ENCODE measurements at places on chromosomes 12 and 14.

- no peak for DNase-seq
Measured at GRCh38 chr14:89504602-89505313, 87.7 kb upstream of the FOXN3 start.

- peak; percentile 20 for DNase-seq
Measured at GRCh38 chr12:80627782-80628181, 79.7 kb upstream of the MYF6 start.

- no peak for DNase-seq
Measured at GRCh38 chr14:89251061-89251460, 166.0 kb downstream of the FOXN3 start.

- DNase-seq: no peak
Measured at GRCh38 chr12:53657041-53657440, 18.8 kb downstream of the ATP5MC2 start.

- DNase-seq: no peak
Measured at GRCh38 chr12:53097564-53098353, at the start of gene IGFBP6. TSS of gene IGFBP6 (plus strand) at chr12:53097667. CDS start at chr12:53097718, 51 bp downstream.

DNA sequence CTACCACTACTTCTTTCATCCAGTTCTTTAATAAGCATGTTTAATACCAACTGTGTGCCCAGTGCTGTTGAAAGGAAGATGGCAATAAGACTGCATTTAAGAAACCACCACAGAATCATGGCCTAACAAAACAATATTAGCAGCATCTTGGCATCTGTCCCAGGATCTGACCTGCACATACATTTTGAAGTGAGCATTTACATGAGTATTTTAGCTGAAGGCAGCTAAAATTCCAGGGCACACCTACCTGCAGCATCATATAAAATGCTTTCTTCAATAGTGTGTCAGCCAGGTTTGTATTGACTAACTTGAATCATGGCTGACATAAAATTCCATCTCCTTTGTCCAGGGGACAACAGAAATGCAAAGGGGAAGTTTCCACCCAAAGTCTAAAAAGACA, 65.0 kb upstream of the ARHGAP5 start:
- no peak for DNase-seq

DNA sequence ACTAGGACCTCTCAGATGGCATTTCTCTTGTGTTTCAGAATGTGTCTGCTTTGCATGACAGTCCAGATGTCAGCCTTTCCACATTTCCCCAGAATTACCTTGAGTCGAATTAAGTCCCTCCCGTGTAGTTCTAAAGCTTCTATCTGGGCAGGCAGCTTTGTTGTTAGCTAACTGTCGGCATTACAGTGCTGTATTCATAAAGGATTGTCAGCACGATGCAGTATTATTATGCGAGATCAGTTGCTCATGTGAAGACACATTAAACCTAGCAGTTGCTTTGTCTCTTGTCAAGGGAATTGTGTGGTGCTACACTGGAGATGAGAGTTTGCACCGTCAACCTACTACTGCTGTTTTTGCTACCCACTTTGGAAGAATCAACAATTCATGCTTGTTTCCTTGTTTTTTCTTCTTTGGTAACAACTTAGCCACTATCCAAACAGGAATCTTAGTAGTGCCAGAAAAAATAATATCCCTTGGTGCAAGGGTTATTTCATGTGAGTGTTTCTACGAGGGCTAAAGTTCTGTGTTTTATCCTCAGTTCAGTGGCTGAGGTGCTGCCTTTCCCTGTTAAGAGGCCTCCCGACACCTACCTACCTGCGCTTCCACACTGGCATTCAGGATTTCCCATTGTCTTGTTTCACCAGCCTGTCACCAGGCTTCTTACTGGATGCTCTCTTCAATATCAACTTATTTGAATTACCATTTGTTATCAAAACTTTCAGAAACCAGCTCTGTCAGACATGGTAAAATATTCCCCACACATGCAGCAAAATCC, 297.9 kb upstream of the G2E3 start:
- DNase-seq: no peak

- DNase-seq: no peak
Measured at GRCh38 chr12:124808272-124808671, 55.4 kb downstream of the SCARB1 start.

DNA sequence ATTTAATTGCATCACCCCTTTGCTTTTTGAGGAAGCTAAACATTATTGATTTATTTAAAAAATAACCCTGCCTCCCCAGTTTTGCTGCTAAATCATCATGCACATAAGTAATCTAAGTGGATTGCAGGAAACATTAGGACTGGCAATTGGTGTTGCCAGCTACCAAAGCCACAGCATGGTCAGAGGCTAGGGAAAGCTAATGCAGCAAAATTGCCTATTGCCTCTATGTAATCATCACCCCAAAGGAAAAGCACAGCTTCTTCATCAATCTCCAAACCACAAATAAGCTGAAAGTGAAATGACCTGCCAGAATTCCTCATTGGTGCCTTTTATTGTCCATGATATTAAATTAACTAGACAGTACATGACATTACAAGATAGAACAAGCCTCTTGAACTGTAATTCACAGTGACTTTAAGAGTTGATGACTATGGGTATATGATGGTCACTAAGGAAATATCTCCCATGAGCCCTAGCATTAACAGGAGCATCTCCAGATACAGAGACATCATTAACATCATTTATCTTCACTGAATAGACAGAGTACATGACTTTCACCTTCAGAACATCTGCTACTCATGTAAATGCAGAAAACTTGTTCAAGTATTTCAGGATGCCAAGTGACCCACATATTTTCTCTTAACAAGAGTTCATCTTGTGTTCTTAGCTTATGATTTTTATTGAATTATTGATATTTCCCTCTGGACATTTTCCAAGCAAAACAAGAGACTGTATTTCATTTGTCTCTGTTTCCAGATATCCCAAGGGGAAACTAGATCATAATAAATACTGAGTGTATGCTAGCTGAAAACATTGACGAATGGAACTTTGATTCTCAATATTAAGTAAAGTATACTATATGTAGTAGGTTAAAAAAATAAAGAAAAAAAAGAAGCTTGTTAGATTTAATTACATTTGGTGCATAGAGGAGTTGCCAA, 29.4 kb downstream of the PTPRR start:
- DNase-seq: no peak

- DNase-seq: no peak
Measured at GRCh38 chr12:55727643-55728185, 1.1 kb downstream of the CD63 start.

DNA sequence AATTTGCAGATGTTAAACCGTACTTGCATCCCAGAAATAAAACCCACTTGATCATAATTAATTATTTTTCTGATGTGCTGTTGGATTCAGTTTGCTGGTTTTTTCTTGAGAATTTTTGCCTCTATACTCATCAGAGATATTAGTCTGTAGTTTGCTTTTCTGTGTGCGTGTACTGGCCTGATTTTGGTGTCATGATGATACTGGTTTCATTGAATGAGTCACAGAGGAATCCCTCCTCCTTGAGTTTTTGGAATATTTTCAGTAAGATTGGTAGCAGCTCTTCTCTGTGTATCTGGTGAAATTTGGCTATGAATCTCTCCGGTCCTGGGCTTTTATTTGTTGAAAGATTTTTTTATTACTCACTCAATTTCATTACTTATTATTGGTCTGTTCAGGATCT, 100.4 kb upstream of the PMCH start:
- no peak for DNase-seq

- DNase-seq: no peak
Measured at GRCh38 chr14:100342195-100342594, 19.1 kb downstream of the SLC25A47 start.

- no peak for DNase-seq
Measured at GRCh38 chr12:82055391-82055790, 296.2 kb upstream of the PPFIA2 start.

DNA sequence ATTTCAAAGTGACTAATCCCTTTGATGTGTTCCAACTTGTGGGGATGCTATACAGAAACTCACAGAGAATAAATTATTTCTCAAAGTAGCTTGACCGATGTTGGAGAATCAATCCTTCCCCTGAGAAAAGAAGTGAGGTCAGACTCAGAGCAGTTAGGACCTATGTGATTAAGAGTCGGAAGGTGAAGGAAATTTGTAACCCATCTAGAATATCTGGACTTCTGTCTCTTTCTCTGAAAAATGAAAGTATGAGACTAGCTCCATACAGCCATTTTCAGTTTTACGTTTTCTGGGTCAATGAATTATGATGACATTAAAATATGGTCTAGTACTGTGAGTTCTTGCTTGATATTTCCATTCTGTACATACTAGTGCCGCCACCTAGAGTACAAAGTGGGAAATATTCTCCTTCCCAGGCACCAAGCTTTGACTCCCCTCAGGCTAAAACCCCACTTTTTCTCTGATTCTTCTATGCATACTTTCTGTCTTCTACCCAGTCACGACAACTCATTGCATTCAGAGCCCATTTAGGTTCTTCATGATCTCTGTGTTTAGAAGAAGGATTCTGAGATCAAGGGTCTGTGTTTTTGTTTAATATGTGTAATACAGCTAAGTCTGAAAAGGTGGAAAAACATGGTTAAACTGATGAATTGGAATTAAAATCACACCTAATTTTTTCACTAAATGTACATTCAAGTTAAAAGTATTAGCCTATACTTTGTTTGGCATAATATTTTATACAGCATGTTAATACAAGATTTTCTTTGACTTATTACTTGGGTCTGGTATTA, 6.9 kb upstream of the NTS start:
- peak; percentile 7 for DNase-seq

DNA sequence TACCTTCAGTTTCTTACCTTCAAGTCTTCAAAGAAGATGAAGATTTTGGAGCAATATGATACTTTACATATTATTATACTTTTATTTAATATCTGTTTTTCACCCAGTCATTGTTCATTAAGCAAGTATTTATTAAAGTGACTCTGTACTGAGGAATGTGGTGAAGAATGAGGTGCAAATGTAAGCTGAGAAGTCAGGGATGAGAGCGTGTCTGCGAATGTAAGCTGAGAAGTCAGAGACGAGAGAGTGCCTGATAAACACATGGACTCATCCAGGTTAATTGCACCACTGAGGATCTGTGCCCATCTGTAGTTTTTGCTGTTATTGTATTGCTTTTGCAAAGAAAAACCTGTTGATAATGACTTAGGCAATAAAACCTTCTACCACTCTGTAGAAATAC, 211.9 kb upstream of the FAR2 start:
- peak; percentile 12 for DNase-seq

DNA sequence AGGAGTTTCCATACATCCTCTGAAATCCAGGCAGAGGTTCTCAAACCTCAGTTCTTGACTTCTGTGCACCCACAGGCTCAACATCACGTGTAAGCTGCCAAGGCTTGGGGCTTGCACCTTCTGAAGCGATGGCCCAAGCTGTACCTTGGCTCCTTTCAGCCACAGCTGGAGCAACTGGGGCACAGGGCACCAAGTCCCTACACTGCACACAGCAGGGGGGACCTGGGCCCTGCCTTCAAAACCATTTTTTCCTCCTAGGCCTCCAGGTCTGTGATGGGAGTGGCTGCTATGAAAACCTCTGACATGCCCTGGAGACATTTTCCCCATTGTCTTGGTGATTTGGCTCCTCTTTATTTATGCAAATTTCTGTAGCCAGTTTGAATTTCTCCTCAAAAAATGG, 10.6 kb downstream of the AREL1 start:
- no peak for DNase-seq
